ENCODE measurements at places on chromosomes 5 and 9. TPM values are rescaled to one million over a fixed set of nuclear protein-coding genes. Genes with fewer than 3 reads are reported as not detected.

The BTNL9 gene
- 105 TPM for total RNA-seq

- DNase-seq = no peak
These were observed 247.5 kb downstream of the PCSK5 start for GRCh38 chr9:76137931-76138330.

The CSF1R gene
- 74.8 TPM for total RNA-seq

DNA sequence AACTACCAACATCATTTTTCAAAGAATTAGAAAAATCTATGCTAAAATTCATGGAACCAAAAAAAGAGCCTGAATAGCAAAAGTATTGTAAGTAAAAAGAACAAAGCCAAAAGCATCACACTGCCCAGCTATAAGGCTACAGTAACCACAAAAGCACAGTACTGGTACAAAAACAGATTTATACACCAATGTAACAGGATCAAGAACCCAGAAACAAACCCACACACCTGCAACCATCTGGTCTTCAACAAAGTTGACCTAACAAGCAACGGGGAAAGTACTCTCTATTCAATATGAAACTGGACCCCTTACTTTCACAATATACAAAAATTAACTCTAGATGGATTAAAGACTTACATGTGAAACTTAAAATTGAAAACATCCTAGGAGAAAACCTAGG lies 94.2 kb upstream of the TARS1 start:
- DNase-seq = no peak

- DNase-seq = no peak
These were observed 17.4 kb downstream of the CEP78 start for GRCh38 chr9:78253285-78253684.

- no peak for DNase-seq
These were observed 72.3 kb upstream of the ANXA1 start for GRCh38 chr9:73079326-73079725.

The PCDHGA12 gene
- 12.1 TPM for total RNA-seq

DNA sequence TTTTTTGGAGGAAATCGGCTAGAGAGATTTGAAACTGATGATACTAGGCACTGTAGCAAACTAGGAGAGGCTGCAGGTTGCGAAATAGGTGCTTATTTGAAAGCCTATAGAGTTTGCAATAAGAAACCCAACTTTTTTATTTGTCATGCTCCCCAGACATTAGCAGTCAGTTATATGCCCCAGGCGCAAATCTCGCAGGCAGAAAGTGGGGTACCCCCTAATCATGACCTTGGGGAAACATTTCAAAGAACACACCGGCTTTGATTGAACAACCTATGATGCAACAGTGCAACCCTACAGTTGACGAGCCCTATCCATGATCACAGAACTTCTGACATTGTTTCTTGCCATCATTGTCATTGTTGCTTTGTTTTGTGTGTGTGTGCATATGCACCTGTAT lies 510.5 kb downstream of the RAB3C start:
- no peak for DNase-seq

DNA sequence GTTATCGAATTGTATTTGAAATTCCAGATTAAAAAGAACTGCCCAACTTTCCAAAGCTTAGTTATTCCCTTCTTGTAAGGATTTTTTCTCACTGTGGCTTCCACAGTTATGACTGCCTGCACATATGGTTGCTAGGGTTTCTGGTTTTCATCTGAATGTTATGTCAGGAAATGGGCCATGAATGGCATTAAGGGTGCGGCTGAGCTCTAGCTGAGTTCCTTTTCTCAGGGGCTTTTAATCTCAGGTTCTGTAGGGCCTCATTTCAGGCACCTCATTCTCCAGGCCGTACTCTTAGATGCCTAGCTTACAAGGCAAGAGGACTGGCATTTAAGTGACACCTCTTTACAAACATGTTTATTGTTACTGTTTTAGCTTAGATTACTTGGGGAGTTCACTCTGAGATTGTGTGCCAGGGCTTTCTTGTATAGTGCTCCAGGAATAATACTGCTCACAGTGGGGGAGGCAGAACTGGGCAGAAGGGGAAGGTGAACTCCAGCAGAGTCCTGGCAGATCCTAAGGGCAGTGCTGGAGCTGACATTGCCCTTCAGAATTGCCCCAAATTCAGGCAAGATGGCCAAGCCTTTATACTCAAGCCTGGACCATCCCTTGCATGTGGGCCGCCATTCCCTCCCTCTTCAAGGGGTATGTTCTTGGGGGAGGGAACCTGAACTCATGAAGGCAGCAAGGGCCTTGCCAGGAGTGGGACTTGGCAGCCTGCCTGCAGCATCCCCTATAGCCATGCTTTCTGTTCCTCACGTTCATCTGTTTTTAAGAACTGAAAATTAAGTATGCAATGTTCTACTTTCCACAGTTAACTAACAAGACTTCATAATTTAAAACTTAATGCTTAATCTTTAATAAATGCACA lies 111.5 kb downstream of the KDM4C start:
- no peak for DNase-seq

DNA sequence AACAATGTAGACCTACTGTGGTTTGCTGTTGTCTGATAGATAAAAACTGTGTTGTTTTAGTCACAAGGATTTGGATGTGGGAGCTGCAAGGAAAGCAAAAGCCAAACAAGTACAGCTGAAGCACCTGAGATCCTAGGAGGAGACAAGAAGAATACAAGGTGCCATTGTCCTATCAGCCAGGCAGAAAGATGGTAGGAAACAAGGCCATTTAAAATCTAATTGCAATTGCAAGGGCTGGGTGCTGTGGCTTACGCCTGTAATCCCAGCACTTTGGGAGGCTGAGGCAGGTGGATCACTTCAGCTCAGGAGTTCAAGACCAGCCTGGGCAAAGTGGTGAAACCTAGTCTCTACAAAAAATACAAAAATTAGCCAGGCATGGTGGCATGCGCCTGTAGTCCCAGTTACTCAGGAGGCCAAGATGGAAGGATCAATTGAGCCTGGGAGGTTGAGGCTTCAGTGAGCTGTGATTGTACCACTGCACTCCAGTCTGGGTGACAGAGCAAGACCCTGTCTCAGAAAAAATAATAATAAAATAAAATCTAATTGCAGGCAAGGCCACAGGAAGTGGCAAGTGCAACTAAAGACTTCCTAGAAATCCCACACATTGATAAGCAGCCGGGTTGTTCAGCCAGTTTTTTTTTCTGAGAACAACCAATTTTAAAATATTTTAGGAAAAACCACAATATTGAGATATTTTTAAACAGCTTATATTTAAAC lies 22.6 kb downstream of the DOCK8 start:
- no peak for DNase-seq

DNA sequence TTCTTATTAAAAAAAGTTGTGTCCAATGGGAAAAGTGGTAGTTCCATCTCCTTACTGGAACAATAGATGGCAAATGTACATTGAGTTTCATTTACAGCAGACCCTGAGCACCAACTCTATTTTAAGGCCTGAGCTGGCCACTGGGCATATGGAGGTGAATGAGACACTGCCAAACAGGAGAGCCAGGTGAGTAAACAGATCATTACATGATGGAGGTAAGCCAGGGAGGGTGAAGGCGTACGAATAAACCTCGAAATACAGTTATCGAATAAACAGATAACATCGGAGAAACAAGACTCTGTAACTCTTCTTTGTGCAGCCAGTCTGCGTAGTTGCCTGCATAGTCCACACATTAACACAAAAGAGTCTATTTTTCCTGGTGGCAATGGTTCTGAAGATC lies 446.4 kb upstream of the KLF4 start:
- no peak for DNase-seq
